GM23338 (cell line): ENCODE measurements at places on chromosomes 4 and X.

DNA sequence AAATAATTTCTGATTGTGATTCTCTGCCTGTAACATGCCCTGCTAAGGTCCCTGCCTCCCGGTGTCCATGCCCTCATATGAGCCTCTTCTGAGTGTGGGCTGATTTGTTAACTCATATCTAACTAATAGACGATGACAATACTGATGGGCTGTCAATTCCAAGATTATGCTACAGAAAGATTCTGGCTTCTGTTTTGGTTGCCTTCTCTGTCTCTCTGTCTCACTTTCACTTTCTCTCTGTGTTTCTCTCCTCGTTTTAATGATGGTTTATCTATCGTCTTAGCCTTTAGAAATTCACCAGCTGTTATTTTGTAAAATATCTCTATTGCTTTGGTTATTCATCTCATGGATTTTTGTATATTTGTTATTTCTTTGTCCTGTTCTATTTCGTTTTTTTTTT, 312.5 kb upstream of the ANXA10 start:
- H3K4me1 ChIP-seq = no peaks in the 10 kb centered on the region
- no peak overlapping the region for H3K4me3 ChIP-seq
- H3K36me3 ChIP-seq = no peaks in the 10 kb centered on the region
- no peak for DNase-seq

DNA sequence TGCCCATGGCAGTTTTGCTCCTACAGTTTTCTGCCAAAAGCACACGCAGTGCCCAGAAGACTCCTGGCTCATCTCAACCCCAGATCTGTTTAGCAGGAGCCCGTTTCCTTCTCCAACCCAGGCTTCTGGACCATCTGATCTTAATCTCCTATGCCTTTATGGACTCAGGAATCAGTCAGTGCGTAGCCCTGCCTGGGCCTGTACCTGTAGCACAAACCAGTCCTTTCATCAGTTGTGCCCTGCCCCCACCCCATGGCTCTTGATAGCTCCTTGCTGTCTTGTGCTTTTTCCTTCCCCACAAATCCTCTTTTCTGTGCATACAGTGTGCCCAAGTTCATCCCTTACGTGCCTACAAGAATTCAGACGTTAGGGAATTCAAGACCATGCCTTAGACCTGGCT, 1.5 kb downstream of the ZNF718 start:
- DNase-seq = peak; percentile 39
- peaks cover 14% of the 10 kb centered on the region for H3K36me3 ChIP-seq
- peaks cover 10% of the 10 kb centered on the region for H3K4me1 ChIP-seq
- H3K27ac ChIP-seq = 0 out of 2 replicates have a peak overlapping the region, but pooled peaks have one; percentile 45
- H3K27me3 ChIP-seq = no peaks in the 10 kb centered on the region

DNA sequence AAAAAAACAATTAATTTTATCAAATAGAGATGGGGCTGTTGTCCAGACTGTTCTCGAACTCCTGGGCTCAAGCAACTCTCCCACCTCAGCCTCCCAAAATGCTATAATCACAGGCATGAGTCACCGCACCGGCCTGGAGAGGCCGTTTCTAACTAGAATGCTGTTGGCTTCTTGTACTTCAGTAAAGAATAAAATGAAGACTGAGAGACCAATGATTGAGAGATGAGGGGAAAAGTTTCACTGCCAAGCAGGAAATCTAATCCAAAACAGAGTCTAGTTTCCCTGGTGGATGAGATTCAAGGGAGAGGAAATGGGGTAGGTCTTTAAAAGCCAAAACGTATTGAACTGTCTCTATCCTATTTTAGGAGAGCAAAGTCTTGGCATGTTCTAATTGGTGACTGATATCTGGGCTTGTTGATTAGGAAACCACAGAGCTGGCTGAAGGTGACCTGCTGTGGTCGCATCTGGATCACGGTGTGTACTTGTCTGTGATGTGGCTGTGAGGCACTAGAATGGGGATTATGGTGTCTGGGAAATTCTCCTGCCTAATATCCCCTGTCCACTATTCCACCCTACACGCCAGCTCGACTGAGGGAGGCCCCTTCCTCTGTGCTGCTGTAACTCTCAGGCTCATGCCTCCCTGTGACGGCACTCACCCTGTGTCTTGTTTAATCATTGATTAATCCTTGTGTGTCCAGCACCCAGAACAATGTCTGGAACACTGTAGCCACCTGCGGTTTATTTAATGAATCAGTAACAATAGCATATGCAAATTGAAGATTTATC, 15.0 kb upstream of the TRIM2 start:
- H3K27ac ChIP-seq = no peak overlapping the region
- no peaks in the 10 kb centered on the region for H3K27me3 ChIP-seq
- no peak overlapping the region for H3K4me3 ChIP-seq
- no peaks in the 10 kb centered on the region for H3K36me3 ChIP-seq
- H3K4me1 ChIP-seq = peaks cover 11% of the 10 kb centered on the region; the same call in 1 of the 2 replicates

- H3K27ac ChIP-seq = peak overlapping the region; percentile 62; the same call in 1 of the 2 replicates
- H3K27me3 ChIP-seq = no peaks in the 10 kb centered on the region
- DNase-seq = no peak
- H3K4me3 ChIP-seq = no peak overlapping the region
Measured at GRCh38 chr4:151315212-151315886, 10.1 kb downstream of the SH3D19 start.

DNA sequence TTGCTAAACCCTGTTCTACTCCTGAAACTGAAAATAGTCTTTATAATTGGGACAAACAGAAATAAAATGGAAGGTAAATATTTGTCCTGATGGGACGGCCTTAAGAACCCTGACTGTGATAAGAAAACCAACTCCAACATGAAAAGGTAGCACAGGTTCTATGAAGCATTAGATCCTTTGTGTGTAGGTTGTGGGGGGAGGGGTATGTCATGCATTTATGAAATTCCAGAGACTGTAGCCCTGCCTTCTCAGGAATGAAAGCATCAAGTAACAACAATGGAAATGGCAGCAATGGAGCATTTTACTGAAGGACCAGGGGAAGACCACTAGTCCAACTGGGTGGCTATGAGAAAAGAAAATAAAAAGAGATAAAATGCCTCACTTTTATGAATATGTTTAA, 23.9 kb downstream of the CXXC4 start:
- H3K4me3 ChIP-seq = no peak overlapping the region
- H3K36me3 ChIP-seq = no peaks in the 10 kb centered on the region
- peak; percentile 68 for DNase-seq
- no peaks in the 10 kb centered on the region for H3K27me3 ChIP-seq
- peaks cover 7% of the 10 kb centered on the region; the same call in 1 of the 2 replicates for H3K4me1 ChIP-seq

GRCh38 chr4:20266215-20267082, 14.7 kb downstream of the SLIT2 start:
- no peaks in the 10 kb centered on the region for H3K4me1 ChIP-seq
- H3K27ac ChIP-seq = no peak overlapping the region
- H3K36me3 ChIP-seq = no peaks in the 10 kb centered on the region
- H3K4me3 ChIP-seq = no peak overlapping the region

DNA sequence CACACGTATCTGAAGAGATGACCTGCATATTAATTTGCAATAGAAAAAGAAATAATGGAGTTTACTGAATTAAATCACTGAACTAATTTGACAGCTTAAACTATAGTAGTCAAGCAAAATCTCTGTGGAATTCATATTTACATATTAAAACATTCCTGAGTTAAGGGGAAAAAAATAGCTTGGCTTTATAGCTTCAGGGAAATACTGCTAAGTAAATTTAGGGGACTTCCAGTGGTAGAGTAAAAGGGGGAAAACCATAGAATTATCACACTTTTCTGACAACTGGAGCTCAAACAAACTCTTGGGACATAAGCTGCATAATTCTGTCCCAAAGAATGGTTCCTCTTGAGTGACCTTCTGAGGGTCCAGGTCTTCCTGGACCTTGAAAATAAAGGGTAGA, 28.6 kb upstream of the CCNI start:
- no peaks in the 10 kb centered on the region for H3K36me3 ChIP-seq
- H3K27me3 ChIP-seq = no peaks in the 10 kb centered on the region
- H3K4me3 ChIP-seq = no peak overlapping the region

DNA sequence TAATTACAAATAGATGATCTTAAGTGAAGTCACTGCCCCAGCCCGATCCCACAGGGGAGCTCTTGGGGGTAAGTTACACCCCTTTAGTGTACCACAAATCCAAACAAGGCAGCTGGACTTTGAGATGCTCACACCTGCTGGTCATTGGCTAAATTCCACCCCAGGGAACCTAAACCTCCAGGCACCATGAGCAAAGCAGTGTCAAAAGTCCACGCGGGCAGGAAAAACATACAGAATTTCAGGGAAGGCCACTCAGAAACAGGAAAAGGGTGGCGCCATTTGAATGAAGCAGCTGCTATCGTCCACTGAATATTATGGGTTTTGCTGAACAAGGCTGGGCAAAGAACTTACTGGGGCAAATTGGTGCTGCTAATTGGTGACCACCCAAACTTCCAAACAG, 30.9 kb downstream of the SUPT20HL1 start:
- DNase-seq = no peak
- H3K27me3 ChIP-seq = no peaks in the 10 kb centered on the region
- no peak overlapping the region for H3K27ac ChIP-seq

- H3K36me3 ChIP-seq = no peaks in the 10 kb centered on the region
- H3K27ac ChIP-seq = no peak overlapping the region
- no peaks in the 10 kb centered on the region; the same call in 1 of the 2 replicates for H3K4me1 ChIP-seq
Measured at GRCh38 chrX:31353095-31353494, 281.3 kb upstream of the FTHL17 start.

- H3K27ac ChIP-seq = no peak overlapping the region
- no peak for DNase-seq
- H3K4me3 ChIP-seq = no peak overlapping the region
Measured at GRCh38 chrX:50036426-50036825, 114.0 kb downstream of the CLCN5 start.

- no peaks in the 10 kb centered on the region for H3K36me3 ChIP-seq
- peak; percentile 28 for DNase-seq
Measured at GRCh38 chr4:140697709-140698560, 58.2 kb downstream of the TBC1D9 start.

GRCh38 chrX:151923648-151924047, 11.0 kb downstream of the MAGEA4 start:
- no peaks in the 10 kb centered on the region for H3K27me3 ChIP-seq
- H3K4me3 ChIP-seq = no peak overlapping the region
- no peaks in the 10 kb centered on the region for H3K36me3 ChIP-seq
- DNase-seq = no peak
- H3K4me1 ChIP-seq = no peaks in the 10 kb centered on the region
